ENCODE measurements at places on chromosomes 6 and 20.

DNA sequence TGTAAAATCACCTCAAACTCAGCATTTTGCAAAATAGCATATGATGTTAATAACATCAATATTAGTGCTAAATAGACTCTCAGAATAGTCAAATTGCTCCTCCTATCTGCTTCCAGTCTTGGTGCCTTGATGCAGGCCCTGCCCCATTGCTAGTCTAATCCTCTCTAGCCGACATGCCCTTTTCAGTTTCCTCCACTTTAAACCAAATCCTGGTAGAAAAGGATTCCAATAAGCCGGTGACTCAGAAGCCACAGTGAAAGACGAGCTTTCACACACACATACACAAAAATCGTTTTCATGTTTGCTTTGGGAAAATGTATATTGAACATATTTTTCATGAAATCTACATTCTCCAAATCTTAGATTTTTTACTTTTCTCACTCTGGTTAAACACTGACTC is 203.1 kb downstream of the LMBRD1 start:
- no peak for DNase-seq

DNA sequence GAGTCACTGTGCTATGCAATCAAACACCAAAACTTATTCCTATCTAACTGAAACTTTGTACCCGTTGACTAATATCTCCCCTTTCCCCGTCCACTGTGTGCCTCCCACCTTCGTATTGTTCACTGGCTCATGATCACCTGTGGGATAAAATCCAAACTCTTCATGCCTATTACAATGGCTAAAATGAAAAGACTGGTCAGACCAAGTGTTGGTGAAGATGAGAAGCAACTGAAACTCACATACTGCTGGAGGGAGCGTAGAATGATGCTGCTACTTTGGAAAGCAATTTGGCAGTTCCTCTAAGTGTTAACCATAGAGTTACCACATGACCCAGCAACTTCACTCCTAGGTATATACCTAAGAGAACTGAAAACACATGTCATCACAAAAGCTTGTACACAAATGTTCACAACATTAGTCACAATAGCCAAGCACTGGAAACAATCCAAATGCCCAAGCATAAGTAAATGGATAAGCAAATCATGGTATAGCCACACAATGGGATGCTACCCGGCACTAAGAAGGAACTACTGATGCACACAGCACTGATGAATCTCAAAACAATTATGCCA is 13.1 kb downstream of the RPS10 start:
- DNase-seq: no peak

DNA sequence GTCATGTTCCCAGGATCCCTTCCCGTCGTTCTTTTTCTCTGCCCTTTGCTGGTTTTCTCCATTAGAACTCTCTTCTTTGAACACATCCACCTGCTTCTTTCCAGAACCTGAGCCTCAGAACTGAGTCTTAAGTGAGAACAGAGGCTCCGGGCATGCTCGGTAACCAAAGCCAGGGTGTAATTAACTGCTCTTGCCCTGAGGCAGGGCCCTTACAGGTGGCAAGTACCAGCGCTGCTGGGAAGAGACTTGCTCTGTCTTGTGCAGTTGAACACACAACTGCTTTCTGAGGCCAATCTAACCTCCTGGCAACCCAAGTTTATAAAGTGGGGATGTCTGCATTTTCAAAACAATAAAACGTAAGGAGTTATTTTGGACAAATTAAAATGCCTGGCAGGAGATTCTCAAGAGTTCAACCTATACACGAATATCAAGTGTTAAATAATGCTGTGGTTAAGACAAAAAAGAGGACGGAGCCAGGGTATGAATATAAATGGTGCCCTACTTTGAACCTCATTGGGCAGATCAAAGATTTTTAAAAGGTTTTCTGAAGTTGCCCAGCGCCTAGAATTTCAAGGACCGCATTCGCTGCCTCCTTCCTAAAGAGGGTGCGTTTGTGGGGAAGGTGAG is 12.4 kb upstream of the DEK start:
- no peak for DNase-seq

DNA sequence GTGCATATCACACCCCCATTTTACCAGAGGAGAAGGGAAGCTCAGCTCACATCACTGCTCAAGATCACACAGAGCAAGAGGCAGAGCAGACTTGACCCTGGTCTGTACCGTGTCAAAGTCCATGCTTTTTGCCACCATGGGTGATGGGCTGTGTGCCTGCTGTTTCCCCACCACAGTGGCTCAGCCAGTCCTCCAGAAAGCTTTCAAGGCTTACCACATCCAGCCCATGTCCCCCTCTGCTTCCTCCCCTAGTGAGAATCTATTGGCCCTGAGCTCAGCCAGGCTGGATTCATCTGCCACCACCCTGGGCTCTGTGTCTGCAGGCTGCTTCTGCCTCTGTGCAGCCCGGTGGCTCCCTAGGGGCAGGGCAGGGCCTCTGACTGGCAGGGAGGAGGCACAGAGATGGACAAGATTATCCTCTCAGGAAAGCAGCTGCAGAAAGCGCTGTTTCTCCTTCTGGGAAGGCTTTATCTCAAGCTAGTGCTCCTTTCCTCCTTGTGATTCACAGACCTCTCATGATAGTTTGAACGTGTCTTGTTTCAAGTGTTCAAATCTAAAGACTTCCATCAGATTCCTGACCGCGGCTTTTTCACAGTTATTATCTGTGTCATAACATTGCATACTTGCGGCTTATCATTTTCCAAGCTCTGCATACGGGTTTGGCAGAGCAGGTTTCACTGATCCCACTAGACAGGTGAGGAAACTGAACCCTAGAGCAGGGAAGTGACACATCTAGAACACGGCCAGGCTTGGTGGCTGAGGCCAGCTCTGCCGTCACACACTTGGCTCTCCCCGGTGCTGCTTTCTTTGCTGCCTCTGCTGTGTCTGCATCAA is 37.4 kb downstream of the VEGFA start:
- DNase-seq: no peak

DNA sequence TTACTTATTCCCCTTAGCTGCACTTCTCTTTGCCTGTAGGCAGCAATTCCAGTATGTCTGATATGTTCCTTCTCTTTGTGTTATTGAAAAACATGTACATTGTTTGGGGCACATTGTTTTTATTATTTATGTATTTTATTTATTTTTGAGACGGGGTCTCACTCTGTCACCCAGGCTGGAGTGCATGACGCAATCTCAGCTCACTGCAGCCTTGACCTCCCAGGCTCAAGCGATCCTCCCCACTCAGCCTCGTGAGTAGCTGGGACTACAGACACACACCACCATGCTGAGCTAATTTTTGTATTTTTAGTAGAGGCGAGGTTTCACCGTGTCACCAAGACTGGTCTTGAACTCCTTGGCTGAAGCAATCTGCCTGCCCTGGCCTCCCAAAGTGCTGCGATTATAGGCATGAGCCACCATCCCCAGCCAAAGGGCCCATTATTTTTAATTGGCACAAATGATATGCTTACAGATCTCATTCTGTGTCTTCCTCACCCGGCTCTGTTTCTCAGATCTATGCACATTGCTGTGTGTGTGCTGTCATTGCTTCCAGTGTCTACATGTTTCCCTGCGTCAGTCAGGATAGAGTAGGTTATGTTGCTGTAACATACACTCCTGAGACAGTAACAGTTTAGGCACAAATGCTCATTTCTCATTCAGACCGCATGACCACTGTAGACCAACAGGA is 54.1 kb upstream of the NELFCD start:
- no peak for DNase-seq

DNA sequence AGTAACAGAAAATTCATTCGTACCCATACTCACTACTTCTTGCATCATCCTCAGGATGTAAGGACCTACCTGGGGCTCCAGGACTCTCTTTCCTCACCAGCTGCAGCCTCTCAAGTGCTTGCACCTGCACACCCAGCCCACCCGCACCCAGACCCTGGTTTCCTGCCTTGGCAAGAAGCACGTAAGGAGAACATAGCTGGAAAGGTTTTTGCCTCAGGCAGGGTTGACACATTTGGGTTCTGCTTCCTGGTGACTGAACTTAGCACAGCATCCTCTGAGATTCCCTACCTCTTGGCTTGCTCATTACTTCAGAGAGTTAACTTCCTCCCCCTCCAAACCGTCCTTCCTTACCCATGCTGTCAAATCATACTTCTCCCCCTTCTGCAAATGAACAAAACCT is 556.9 kb downstream of the CD83 start:
- DNase-seq: no peak

- DNase-seq: no peak
Observed at GRCh38 chr20:20435453-20435852, 67.5 kb downstream of the INSM1 start.

GRCh38 chr6:166308769-166309589 is 787 bp upstream of the PRR18 start:
- no peak for DNase-seq

GRCh38 chr20:17522528-17522927 is 8.7 kb downstream of the BFSP1 start:
- DNase-seq: no peak

GRCh38 chr6:551405-551804 is 105.5 kb downstream of the HUS1B start:
- peak; percentile 9 for DNase-seq

All from non-pigmented ciliary epithelial cell (primary cell).